Hypothalamus (tissue), 51 donors: ENCODE measurements at places on chromosomes 11 and 22.

DNA sequence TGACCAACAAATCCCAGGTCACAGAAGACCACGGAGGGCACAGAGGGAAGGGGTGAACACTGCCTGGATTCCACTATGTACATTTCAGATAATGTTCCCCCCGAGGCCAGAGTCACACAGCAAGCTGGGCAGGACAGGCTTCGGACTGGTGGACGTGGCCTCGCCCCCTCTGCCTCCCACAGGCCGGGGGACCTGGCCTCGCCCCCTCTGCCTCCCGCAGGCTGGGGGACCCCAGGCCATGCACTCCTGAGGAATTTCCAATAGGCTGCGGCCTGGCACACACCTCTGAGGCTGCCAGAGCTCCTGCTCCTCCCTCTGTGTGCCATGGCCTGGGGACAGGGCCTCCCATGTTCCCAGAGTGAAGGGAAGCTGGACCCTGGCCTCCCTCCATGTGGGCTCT is 1352.8 kb downstream of the BRD1 start:
- DNase-seq = no peak

DNA sequence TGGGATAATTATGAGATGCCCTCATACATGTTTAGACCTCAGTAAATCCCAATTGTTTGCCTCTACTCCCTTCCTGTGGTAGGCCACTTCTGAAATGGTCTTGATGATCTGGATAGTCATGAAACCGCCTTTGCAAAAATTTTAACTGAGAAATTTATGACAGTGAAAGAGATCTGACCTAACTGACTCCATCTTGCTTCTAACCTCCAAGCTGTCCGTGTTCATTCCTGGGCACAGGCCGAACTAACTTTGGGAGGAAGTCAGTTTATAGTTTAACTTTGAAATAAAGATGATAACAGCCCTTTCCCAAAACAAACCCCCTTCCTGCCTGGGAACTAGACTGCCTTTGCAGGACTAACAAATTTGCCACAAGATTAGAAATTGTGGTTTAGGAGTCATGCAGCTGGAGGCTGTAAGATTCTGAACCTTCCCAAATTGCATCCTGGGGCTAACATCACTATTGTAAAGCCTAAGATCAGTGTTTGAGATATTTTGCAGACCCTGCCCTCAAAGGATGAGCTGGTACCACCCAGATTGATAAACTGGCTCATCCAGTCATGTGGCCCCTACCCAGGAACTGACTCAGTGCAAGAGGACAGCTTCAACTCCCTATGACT is 19.9 kb upstream of the CTR9 start:
- no peak for DNase-seq

DNA sequence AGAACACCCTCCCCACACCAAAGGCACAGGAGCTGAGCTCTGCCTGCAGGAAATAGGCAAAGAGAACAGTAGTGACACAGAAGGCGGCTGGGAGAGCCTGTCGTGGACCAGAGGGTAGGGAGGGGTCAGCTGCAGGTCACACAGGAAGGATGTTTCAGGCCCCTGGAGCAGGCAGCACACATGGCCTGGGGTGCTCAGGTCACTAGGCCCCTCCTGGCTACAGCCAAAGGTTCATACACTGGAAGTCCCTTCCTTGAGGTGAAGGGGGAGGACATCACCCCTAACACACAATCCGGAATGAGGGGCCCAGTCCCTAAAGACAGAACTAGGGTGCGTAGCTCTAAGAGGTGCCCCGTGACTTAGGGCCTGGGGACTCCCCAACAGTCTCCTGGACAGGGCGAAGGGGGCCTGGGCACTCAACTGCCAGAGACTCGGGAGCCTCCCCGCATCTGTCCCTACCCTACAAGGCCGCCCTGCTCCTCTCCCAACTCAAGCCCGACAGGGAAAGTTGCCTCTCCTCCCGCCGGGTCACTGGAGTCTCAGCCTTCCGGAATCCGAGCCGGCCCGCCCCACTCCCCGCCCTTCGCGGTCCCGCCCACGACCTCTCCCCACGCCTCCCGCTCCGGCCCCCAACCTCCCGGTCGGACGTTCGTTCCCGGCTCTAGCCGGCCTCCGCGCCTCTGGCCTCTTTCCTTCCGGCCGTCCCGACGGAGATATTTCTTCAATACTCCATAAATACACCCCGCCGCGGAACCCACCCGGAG is at the start of gene CYB5R2:
Gene CYB5R2, minus strand, starts transcription at position 541 of the 764 bp plus-strand sequence. CDS start 675 bp downstream, outside the sequence.
- peak; percentile 43 for DNase-seq

DNA sequence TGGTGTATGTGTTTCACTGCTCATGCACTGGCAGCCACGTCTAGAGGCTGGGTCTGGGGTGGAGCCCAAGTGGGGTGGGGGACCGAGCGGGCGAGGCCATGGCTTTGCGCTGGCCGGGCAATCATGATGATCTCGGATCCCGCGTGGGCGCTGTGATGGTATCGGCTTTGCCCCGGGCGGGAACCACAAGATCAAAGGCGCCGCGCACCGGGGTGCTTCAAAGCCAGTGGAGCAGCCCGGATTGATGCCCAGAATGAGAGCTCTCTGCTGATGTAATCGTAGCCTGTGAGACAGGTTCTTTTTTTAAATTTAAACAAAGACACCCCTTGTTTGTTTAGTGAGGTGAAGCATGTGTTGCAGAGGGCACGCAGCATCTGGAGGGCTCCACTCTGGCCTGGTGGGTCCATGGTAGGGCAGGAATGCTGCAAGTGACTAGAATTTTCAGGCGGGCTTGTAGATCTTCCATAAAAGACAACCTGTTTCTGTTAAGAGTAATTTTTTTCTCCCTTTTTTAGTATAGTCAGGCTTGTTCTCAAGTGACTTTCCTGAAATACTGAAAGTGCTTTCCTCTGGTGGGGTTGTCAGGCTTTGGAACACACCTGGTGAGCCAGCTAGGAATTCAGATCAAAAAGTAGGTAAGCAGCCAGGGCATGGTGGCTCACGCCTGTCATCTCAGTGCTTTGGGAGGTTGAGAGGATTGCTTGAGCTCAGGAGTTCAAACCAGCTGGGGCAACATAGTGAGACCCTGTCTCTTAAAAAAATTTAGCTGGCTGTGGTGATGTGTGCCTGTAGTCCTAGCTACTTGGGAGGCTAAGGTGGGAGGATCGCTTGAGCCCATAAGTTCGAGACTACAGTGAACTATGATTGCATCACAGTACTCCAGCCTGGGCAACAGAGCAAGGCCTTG is 40.7 kb downstream of the ZNRF3 start:
- DNase-seq = peak; percentile 49

DNA sequence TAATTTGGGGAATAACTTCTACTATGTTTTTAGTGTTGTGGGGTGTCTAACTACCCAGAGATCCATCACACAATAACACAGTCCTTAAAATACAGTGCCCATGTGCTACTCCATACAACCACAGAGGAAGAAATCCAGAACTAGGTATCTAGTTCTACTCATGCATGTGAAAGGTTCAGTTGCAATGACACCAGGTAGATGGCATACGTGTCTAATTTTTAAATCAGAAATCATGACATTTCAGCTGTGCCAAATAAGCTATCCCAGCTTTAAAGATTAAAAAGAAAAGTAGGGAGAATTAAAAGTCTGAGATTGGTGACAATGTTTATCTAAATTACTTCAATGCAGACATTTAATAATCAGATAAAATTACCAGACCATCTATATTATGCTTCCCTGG is 122.2 kb downstream of the CD44 start:
- DNase-seq = no peak

GRCh38 chr11:4183410-4184057 is 88.9 kb downstream of the RRM1 start:
- no peak for DNase-seq

GRCh38 chr11:26247340-26247739 is 84.6 kb upstream of the ANO3 start:
- no peak for DNase-seq

GRCh38 chr11:130599073-130599654 is 150.7 kb downstream of the ADAMTS15 start:
- peak; percentile 4 for DNase-seq

DNA sequence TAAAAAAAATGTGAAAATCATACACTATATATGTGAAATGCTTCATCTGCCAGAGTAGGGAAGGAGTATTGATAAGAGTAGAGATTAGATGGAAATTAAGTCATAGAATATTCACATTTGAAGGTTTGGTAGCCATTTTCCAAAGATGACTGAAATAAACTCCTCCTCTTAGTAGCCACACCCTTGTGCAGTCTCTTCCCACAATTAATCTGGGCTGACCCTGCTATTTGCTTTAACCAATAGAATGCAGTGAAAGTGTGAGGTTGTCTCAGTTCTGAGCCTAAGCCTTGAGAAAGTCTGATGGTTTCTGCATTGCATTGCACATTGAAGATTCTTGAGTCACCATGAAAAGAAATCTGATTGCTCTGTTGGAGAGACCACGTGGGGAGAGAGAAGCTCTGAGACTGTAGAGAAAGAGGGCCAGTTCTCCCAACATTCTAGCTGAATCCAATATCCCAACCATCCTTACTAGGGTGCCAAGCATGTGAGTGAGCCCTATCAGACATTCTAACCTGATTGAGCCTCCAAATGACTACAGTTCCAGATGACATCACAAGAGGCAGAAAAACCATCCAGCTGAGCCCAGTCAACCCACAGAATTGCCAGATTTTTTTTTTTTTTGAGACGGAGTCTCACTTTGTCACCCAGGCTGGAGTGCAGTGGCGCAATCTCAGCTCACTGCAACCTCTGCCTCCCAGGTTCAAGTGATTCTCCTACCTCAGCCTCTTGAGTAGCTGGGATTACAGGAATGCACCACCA is 29.4 kb upstream of the CAPRIN1 start:
- no peak for DNase-seq

DNA sequence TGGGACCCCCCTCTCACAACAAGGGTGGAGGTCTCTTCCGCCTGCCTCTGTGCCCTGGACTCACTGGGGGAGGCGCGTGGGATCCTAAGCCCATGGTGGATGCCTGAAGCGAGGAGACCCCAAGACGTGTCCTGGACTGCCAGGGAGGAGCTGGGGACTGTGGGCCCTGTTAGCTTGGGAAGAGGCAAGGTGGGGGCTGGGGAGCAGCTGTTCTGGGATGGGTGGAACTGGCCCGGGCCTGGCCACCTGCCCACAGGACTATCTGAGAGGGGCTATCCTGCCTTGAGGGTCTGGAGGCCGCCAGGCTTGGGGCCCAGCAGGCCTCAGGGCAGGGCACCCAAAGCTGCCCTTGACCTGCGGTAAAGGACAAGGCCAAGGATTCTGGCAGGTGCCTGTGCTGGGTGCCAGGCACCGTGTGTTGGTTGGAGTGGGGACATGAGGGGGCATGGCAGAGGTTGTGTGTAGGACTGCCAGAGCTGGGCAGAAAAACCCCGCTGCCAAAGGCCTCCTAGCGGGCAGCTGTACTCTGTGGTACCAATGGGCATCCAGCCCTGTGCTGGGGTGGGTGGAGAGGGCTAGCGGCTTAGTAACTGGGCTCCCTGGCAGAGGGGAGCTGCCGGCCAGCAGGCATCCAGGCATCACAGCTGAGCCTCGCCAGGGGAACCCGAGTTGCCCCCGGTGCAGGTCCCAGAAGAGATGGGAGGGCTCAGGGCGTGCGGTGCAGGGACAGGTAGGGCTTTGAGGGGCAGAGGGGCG is 670 bp downstream of the LSP1 start:
- DNase-seq = no peak

- DNase-seq = no peak
Observed at GRCh38 chr11:62398011-62398994, 20.5 kb upstream of the SCGB1A1 start.

- DNase-seq = no peak
Observed at GRCh38 chr11:34245041-34245440, 112.8 kb downstream of the ABTB2 start.

DNA sequence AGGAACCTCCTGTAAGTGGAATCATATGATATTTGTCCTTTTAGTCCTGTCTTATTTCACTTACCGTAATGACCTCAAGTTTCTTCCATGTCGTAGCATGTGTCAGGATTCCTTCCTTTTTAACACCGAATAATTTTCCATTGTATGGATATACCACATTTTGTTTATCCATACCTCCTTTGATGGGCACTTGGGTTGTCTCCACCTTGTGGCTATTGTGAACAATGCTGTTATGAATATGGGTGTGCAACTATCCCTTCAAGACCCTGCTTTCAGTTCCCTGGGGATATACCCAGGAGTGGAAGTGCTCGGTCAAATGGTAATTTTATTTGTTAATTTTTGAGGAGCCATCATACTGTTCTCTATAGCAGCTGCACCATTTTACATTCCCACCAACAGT is 244.9 kb upstream of the BLID start:
- DNase-seq = no peak
